ENCODE measurements at places on chromosomes 1 and 21.
A peak's percentile ranks its signal among the peaks of the same experiment; 100 is the strongest.

DNA sequence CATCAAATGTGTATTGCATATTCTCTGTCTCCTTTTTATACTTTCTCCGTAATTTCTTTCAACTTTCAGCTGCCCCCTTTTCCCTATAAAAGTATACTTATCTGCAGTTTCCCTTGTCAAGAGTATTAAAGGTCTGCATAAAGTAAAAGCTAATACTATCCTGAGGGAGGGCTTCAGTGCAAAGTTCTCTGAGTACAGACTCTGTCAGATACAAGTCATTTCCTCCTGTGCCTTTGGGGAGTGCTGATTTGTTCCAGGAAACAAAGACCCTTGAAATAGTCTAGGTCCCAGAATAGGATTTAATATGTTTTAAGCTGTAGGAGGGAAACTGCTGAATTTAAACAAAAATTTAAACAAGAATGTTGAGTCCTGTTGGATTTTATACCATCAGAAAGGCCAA, 11.7 kb downstream of the GPR161 start:
- no peak for DNase-seq

- DNase-seq = no peak
These were observed 83.4 kb upstream of the PLPPR4 start for GRCh38 chr1:99180915-99181314.

DNA sequence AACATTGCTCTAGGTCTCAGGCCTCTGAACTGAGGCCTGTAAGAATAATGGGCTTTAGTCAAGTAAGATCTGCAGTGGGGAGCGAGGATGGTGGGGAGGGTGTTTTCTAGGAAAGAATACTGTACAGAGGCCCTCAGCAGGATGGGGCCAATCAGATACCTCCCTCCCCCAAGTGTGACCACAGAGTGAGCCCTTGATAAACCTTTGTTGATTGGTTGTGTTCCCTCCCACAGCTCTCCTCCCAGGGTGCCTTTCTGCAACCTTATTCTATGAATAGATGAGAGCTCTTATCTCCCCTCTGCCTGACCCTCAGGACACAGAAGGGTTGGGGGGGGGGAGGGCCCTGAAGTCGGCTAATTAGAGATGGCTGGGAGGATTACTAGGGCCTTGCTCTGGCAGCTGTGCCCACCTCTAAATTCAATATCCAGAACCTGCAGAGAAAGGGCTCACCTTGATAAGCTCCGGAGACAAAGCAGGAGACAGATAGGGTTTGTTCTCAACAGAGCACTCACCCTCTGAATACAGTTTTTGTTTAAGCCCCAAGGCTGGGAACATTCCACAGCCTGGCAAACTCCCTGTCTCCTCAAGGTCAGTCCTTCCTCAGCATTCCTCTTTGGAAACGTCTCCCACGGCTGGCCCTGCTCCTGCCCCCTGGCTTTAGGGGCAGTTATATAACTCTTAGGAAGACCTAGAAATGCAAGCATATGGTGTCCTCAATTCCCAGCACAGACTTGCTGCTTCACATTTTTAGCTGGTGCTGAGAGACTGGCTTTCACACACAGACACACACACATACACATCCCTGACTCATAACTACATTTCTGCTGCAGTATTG, 42.9 kb downstream of the ATP1A1 start:
- DNase-seq = no peak

GRCh38 chr1:182484531-182485257, 34.7 kb downstream of the RGSL1 start:
- no peak for DNase-seq

DNA sequence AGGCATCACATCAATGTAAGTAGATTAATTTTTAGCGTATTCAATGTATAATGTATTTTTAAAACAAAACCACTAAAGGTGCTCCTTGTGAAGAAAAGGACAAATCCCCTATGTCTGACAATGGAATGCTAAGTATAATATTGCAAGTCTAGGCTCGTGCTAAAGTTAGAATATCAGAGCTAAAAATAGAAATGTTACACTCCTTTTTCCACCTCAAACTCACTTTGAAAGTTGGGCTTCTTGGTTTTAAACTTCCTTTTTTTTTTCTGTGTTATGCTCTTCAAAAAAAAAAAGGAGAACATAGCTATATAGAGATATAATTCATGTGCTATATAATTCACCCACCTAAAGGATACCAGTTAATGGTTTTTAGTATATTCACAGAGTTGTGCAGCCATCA, 3.6 kb upstream of the SERBP1 start:
- DNase-seq = no peak

DNA sequence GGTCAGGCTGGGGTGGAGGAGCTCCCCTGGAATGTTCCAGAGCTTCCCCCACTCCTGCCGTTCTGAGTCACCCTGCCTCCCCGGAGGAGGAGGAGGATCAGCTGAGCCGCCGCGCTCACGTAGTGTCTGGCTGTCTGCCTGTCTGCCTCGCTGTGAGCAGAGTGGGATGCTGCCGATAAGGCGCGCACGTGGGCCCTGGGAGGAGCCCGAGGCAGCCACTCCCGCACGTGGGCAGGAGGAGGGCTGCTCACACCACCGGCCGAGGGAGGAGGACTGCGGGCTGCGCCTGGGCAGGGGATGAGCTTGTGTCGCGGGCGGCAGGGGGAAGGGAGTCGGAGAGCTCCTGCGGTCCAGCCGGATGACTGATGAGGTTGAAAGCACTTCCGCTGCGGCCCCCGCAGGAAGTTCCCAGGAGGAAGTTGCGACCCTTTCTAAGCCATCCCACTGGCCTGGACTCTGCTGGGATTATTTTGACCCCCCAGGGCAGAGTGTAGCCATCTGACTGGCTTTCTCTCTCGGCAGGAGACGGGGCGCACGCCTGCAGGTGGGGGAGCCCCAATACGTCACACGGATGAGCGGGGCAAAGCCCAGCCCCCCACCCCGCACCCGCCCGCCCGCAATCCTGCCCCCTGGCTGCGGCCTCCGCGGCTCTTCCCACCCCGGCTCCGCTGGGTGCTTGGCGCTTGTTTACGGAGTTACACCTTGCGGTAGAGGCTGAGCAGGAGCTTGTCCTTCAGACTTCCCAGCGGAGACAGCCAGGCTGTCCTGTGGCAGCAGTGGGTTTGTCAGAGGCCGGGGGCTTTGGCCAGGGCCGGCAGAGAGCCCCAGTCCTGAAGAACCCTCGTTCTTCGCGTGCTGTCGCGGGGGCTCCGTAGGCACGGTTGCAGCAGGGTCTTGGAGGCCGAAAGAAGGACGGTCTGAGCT, 9.8 kb downstream of the PDXK start:
- DNase-seq = peak; percentile 78

- no peak for DNase-seq
These were observed 203.6 kb upstream of the CHODL start for GRCh38 chr21:18041012-18041411.

- DNase-seq = no peak
These were observed 82.8 kb downstream of the TGFBR3 start for GRCh38 chr1:91803123-91803522.

DNA sequence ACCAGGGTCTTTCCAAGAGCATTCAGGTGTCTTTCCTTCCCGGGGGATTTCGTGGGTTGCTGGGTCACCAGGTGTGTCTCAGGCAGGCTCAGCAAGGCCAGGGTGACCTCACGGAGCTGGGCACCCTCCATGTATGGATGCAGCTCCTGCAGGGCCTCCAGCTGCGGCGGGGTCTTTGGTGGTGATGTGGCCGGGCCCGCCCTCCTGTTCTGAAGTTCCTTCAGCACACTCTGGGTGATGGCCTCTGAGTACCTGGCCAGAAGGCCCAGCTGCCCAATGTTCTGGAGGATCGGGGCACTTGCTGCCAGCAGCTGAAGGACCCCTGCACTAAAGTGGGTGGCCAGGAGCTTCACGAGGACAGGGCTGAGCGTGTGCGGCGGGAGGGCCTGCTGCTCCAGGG, 45.5 kb downstream of the URB1 start:
- DNase-seq = no peak

GRCh38 chr1:243505986-243506689, 250.3 kb downstream of the SDCCAG8 start:
- DNase-seq = no peak

DNA sequence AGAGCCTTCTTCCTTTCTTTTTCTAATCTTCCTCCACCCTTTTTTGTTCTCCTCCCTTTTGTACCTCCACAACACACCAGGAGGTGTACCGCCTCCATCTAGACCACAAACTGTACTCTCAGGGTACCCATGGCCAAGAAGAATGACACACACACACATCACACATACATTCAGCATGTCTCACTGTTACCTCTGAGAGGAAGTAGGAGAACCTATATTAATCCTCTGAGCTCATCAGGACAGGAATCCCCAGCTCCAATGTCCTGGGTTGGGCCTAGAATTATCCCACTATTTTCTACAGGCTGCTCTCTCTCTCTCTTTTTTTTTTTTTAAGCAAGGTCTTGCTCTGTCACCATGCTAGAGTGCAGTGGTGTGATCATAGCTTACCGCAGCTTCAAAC, 36.7 kb downstream of the ATP2B4 start:
- DNase-seq = no peak

- DNase-seq = no peak
These were observed 6.3 kb downstream of the ATF6 start for GRCh38 chr1:161772397-161772796.

- DNase-seq = no peak
These were observed 2.8 kb upstream of the SEC22B start for GRCh38 chr1:120178799-120179756.

GRCh38 chr1:80827666-80828065, 973.1 kb upstream of the ADGRL2 start:
- no peak for DNase-seq
